ENCODE measurements at places on chromosomes 12 and 14. TPM values are rescaled to one million over a fixed set of nuclear protein-coding genes. Genes with fewer than 3 reads are reported as not detected.

Gene OAS1
- 0.28 TPM for total RNA-seq

Gene ZNF385A
- total RNA-seq: 0.71 TPM

Gene LAG3
- 0.14 TPM for total RNA-seq

Gene PPP1R3E
- total RNA-seq: 2.6 TPM

Gene NOVA1
- 1.4 TPM for total RNA-seq

Gene CACNA1C
- total RNA-seq: 5.0 TPM

Gene TAS2R46
- total RNA-seq: 1.8 TPM

Gene AP4S1
- total RNA-seq: 4.0 TPM

Gene ARHGEF40
- total RNA-seq: 16.4 TPM

Gene FOXG1
- total RNA-seq: under 0.01 TPM

Gene GDF11
- 2.8 TPM for total RNA-seq

Gene TARBP2
- 39.8 TPM for total RNA-seq

Gene TAS2R50
- total RNA-seq: 2.4 TPM

Gene ISM2
- total RNA-seq: 0.14 TPM

Gene CFAP54
- total RNA-seq: 1.4 TPM

Measured in smooth muscle cell of bladder (primary cell).